NCI-H1092 treated with DMSO at 0.1 percent for 48 hours (cell line): ENCODE measurements at places on chromosomes 12 and 14.
A peak's percentile ranks its signal among the peaks of the same experiment; 100 is the strongest.

DNA sequence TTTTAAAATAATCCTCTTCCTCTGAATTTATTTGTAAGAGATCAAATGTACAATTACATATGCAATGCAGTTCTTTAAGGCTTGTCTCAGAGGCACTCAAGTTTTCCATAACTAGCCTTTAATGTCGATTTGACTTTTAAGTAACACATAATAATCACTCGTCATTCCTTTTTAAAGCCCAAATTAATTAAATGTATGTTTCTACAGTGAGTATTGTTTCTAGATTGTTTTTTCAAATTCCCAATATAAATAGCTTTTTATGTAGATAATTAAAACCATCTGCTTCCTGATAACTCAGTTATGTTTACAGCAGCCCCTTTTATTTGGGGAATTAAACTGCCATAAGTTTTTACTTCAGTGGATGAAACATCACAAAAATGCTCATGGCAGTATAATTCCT, 185.1 kb downstream of the ETNK1 start:
- DNase-seq: no peak

DNA sequence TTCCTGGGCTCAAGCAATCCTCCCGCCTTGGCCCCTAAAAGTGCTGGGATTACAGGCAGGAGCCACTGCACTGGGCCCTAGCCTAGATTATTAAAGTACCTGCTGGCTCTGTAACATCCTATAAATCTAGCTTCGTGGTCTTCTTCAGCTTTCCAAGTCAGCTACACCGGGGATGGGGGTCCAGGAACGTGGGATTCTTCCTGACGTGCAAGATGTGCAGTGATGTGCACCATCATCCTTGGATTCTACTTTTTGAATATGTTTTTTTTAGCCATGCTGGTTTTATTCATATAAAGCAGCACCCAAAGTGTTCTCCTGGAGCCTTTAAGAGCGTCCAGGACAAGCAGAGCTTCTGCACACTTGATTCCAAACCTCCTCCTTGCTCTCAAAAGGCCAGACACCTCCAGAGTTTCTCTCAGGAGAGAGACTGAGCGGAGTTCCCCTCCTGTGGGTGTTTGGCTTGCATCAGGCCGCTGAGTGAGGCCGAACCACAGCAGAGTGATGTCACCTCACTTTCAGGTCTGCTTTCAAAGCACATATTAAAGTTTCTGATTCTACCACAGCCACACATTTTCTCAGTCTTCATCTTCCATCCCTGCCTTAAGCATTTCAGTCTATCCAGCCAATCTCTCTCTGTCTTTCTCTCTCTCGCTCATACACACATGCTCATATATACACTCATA, 33.4 kb downstream of the VCPKMT start:
- no peak for DNase-seq

GRCh38 chr12:76037130-76038103, 5.8 kb upstream of the PHLDA1 start:
- DNase-seq: peak; percentile 74

DNA sequence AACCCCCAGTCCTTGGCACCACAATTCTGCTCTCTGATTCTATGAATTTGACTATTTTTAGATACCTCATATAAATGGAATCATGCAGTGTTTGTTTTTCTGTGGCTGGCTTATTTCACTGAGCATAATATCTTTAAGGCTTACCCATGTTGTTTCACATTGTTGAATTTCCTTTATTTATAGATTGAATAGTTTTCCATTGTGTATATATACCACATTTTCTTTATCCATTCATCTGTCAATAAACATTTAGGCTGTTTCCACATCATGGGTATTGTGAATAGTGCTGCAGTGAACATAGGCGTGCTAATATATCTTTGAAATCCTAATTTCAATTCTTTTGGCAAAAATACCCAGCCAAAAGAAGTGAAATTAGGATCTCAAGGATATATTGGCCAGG, 126.7 kb upstream of the SLC38A2 start:
- DNase-seq: no peak

DNA sequence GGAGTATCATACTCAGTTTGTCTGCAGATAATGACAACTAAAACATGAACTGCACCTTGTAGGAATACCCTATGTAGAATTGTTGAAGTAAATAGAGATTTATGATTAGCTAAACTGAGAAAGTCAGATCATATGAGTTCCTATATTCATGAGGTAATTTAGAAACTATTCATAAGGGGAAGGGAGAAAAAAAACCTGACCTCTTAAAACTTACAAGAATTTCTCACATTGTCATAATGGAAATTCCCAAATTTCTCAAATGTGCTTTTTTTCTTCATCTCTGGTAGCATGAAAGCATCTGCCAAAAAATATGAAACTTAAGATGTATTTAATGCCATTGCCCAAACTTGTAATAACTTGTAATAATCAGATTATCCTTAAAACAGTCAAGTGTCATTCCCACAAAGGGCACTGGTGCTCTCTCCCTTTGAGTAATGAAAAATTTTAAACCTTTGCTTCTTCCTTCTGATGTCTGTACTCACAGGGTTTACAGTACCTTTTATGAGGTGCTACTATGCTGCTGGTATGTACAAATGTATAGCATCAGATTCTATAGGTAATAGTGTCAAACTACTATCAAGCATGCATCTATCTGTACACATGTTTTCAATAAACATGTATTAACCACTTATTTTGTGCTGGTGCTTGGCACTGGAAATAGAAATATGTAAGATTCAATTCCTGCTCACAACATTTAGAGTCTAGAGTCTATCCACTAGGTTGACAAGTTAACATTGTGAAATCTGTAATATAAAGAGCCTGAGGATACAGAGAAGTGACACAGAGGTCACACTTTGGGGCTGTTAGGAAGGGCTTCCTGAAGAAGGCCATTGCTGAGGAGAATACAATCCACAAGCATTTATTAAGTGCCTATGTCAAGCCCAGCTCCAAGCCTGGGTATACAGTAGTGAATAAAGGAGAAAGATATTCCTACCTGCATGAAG, 17.4 kb upstream of the DRAM1 start:
- DNase-seq: no peak

DNA sequence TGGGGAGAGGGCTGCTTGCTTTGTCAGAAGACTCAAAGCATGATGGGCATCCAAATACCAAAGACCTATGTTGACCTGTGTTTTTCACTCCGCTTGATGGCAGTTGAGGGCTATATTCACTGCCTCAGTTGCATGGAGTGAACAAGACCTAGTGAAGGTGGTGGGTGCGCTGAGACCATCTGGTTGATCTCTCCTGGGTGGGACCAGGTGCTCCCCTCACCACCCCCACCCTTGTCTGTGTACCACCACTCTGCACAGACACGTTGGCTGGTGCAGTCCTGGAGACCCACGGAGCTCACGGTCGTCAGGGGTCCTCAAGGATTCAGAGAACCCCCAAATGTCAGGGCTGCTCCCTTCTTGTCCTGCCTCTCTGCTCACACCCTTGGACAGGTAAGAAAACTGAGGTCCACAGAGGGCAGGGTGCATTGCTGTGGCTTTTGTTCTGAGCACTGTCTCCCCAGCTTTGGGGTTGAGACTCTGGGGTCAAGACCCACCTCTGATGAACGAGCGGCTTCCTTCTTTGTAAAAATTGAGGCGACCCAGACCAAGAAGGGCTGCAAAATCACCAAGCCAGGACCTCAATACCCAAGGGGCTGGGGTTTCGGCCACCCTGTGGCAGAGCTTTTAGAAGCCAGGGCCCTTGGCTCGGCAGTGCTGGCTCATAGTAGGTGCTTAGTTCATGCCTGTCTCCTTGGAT, 166.3 kb upstream of the RTL1 start:
- no peak for DNase-seq

- no peak for DNase-seq
Observed at GRCh38 chr12:51265024-51265423, 5.2 kb downstream of the SMAGP start.

- no peak for DNase-seq
Observed at GRCh38 chr12:60752589-60752988, 1156.8 kb downstream of the SLC16A7 start.

DNA sequence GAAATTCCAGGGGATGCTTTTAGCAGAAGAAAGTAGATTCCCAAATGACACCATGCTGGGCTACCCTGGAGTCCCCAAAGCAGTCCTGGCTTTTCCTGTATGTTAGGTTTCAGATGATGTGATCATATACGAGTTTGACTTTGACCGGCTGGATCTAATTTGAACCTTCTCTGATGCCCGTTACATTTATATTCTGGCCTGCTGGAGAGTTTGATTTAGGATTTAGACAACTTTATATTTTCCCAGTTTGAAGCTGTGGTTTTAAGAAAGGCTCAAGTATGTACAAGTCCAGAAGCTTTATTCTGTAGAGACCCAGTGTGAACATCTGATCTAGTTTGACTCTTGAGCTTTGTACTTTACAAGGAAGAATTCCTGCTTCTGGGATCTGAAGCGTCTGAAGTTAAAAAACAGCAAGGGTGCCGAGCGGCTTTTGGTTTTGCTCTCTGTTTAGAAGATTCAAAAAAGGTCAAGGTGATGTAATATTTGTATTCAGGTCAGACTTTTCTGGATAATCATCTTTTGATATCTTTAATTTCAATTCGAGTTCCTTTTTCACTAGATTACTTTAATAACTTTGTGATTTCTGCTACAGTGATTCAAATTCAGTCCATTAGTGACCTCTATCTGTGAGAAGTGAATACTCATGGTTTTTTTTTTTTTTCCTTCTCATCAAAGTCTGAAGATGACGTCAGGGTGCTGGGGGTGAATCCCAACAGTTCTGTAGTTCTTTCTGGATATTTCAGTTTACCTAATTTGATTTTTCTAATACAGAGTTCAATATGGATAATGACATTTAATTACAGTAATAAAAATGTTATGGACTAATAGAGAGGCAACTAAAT, 6.3 kb downstream of the FLRT2 start:
- peak; percentile 17 for DNase-seq

DNA sequence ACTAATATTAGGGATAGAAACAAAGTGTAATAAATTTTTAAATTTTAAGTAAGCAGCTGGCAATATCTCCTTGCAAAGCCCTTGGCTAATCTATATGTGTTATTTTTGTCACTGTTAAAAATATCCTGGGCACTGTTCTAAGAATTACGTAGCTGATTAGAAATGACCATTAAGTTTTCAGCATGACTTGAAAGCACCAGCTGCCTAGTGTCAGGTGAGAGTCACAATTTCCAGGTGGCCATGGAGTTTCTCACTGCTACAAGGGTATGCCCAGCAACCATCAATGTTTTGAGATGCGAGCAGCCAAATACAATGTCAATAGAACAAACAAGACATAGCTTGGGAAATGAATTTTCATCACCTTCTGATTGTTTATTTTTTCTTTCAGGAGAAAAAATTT, 23.3 kb upstream of the GYS2 start:
- no peak for DNase-seq

GRCh38 chr12:30988646-30989286, 62.2 kb downstream of the TSPAN11 start:
- peak; percentile 66 for DNase-seq

DNA sequence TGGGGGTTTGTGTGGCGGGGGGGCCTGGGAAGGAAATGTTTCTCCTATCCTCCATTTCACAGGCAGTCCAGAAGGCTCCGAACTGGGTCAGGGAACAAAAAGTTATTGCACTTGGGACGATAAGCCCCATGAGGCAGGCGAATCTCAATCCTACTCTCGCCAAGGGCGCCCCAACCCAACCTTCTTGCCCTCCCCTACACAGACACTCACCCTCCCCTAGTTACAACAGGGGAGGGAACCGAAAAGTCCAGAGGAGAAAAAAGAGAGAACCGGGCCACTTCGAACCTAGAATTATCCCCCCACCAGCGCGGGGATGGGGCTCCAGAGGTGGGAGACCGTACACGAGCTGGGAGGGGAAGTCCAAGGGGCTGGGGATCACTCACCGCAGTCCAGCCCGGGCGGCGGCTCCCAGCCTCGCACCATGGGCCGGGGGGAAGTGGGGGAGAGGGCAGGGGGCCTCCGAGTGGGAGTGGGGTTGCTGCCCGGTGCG, 357 bp downstream of the HOMEZ start:
- DNase-seq: no peak

DNA sequence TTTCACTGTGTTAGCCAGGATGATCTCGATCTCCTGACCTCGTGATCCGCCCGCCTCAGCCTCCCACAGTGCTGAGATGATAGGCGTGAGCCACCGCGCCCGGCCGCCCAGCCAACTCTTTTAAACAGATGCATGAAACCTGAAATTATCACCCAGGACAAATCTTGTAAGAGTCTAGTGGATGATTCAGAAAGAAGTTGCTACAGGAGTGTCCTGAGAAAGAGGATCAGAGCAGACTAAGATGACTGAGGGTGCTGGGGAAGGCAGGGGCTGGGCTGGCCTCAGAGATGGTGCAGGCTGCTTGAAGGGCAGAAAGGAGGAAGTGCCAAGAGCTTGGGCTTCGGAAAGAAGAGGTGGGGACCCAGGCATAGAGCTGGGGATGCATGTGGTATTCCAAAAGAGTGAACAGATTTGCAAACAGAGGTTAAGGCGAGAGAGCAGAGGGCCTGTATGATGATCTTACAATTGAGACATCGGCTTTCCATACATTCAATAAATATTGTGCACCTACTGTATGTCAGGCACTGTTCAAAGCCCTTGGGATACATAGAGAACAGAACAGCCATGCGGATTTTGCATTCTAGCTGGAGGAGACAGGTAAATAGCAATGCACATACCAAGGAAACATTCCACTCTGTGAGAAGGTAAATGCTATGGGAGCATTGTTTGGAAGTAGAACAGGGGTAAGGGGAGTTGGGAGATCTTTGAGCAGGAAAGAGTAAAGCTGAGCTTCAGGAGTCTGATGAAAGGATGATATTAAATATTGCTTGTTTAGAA, 7.4 kb upstream of the CD9 start:
- no peak for DNase-seq

- DNase-seq: no peak
Observed at GRCh38 chr14:52873694-52874093, 77.2 kb downstream of the FERMT2 start.
